NCI-H460 (cell line): ENCODE measurements at places on chromosomes 16 and 17. TPM values are rescaled to one million over a fixed set of nuclear protein-coding genes. Genes with fewer than 3 reads are reported as not detected.

- DNase-seq: no peak
Measured at GRCh38 chr16:61555718-61556441, 480.4 kb downstream of the CDH8 start.

DNA sequence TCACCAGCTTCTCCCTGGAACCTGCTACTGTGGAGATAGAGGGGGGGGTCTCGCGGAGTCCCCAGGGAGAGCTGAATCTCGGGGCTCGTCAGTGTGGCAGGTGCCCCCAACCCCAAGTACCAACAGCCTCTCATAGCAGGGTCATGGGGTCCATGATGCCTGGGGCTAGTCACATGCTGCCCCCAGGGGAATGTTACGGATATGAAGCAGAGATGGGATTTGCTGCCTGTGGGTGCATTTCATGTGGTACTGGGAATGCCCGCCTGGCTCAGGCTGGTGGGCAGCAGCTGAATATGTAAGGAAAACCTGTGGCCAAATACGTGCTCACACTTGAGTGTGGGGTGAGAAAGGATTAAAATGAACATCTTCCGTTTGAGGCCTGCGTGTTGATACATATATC lies 49.4 kb downstream of the MEAK7 start:
- no peak for DNase-seq

GRCh38 chr17:45982791-45983613 lies 16.0 kb upstream of the STH start:
- DNase-seq: no peak

The MT1E gene
- total RNA-seq: 2.3 TPM in 1 of 2 replicates, not detected in the other

GRCh38 chr16:65989861-65990604 lies 376.5 kb upstream of the CDH5 start:
- no peak for DNase-seq

The CXCL16 gene
- 16.2 and 18.0 TPM in 2 replicates for total RNA-seq

GRCh38 chr16:78100112-78100467 lies 636 bp downstream of the WWOX start:
- DNase-seq: no peak

DNA sequence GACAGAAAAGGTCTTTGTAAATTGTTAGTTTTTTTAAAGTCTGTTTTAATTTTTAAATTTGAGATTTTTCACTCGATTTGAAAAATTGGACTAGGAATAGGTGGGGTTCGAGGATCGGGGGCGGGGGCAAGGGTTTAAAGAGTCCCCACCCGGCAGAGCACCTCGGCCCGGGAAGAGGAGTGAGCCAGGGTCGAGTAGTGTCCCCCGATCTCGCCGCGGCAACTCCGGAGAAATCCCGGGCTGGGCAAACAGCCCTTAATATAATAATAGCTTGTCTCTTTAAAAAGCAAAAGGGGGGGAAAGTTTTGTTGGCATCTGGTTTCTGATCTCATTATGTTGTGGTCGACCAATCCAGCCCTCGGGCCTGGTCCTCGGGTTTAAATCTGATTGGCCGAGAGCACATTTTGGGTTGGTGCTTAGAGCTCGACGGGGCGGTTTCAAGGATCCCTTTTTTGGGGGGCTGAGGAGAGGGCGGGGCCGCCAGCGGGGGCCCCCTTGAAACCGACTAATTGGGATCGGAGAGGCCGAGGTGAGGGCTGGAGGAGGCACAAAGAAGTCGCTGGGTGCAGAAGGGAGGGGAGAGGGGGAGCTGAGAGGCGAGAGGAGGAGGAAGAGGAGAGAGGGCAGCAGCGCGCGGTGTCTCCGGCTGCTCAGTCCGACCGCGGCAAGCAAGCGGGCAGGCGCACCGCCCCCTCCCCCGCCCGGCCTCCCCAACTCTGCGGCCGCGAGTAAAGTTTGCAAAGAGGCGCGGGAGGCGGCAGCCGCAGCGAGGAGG lies at the start of gene FZD2:
Gene FZD2, plus strand, starts transcription at position 653 of the 775 bp plus-strand sequence. CDS start 205 bp downstream, outside the sequence.
- peak; percentile 79 for DNase-seq

The ODAD4 gene
- total RNA-seq: 0.46 and 1.3 TPM in 2 replicates

DNA sequence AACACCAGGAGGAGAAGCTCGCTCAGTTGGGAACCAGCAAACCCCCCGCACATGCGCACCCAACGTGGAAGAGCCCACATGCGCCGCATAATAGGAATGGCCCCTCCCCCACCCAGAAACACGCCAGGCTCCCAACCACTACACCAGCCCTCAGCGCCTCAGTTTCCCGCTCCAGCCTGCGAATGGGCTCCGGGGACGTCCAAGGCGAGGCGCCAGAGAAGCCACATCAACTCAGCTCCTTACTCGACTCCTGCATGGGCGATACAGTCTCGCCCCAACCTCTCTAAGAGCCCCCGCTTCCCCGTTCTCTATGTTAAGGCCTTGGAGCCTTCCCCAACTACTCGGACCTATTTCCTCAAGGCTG lies 504 bp downstream of the SRSF1 start:
- peak; percentile 75 for DNase-seq

DNA sequence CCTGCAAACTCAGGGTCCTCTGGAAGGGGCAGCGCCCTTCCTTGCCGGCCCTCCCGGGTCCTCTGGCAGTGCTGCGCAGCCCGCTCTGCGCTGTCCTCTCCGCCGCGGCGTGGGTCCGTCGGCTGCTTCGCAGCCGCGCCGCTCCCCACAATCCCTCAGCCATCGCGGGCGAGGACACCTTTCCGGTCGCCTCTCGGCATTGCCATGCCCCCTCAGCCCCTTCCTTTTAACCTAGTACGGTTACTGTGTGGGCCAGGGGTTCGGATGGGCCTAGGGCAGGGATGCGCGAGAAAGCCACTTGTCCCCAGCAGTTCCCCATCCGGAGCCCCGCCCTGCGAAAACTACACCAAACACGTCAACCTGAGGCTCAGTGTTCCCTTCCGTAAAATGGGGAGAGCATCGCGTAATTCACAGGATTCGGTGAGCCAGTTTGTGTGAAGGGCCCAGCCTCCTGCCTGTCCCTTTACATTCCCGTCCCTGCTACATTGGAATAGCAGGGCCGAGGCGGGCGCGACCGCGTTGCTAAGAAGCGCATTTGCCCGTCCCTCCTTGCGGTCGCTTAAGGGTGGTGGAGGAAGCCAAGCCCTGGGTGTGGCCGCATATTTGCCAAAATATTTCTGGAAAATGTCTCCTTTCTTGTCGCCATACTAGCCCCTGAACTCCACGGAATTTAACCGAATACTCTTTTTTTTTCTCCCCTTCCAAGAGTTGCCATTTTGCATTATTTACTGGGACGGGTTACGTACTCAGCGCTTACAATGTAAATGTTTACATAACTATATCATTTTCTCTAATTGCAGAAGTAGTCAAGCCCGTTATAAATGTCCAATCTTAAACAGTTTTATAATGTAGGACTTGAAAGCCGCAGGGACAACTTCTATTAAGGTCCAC lies 13.2 kb downstream of the COPZ2 start:
- peak; percentile 54 for DNase-seq

The ARHGDIA gene
- 175 and 178 TPM in 2 replicates for total RNA-seq

DNA sequence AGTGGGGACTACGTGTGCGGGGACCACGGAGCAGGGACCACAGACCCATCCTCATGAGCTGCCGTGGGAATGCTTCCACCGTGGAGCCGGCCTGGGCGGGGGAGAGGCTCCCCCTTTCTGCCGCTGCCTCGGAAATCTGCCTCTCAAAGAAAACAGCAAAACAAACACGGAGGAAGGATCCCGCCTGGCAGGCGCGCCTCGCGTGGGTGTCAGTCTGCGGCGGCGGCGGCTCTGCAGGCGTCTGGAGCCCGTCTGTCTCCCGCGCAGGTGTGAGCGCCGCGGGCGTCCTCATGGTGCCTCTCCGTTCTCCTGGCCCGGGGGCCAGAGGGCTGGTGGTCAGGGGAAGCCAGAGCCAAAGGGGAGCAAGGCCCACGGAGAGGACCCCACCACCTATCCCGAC lies 27.5 kb downstream of the GSE1 start:
- DNase-seq: no peak

DNA sequence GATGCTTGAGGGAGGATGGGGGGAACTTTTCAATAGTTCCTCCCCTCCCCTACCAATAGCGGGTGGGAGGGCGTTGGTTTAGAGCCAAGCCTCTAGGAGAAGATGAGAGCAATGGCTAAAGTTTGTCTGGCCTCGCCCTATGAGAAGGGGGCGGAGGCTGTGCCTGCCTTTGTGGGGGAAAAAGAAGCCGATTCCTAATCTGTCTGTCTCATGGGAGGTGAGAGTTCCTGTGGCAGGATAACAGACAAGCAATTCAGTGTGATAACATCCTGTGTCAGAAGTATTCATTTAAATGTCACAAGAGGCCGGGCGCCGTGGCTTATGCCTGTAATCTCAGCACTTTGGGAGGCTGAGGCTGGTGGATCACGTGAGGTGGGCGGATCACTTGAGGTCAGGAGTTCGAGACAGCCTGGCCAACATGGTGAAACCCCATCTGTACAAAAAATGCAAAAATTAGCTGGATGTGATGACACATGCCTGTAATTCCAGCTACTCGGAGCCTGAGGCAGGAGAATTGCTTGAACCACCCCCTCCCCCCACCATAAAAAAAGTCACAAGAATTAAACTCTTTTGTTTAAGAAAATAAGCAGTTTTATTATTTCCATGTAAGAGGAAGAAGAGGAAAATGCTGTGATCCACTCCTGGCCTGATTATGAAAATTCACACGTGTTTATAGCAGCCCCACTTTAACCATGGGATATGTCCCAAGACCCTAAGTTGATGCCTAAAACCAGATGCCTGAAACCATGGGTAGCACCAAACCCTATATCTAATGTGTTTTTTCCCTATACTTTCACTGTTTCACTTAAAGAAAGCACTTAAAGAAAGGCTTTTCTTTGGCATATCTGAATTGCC lies 1.7 kb downstream of the SLFN5 start:
- peak; percentile 97 for DNase-seq

GRCh38 chr17:52178012-52178411 lies 19.5 kb upstream of the CA10 start:
- no peak for DNase-seq

DNA sequence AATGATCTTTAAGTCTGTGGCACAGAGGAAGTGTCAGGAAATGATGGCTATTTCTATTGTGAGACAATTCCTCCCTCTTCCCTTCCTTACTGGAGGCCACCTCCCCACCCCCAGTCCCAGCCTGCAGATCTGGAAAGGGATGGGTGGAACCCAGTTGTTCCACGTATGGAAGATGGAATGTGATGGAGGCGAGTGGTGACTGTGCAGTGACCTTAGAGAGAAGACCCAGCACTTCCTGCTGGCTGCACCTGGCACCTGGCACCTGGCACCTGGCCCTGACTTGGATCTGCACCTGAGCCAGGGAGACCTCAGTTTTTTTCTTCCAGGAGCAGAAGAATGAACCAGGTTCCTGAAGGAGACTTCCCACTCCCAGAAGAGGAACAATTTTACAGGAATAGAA lies 33.0 kb upstream of the TMC5 start:
- no peak for DNase-seq

DNA sequence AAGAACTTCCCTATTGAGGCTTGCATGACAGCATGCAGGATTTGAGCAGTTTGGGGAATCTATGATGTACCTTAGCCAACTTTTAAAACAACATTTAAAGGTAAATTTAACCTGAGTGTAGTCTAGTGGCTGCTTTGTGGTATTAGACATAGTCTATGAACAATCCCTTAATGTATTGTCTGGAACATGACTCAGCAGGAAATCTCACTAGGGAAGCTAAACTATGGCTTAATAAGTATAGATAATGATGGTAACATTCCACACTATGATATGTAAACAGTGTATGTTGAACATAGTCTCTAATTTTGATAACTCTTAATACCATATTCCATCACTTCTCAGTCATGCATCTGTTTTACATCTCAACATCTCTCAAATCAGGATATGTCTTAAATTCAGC lies 52.1 kb upstream of the SLC12A3 start:
- DNase-seq: peak; percentile 49

DNA sequence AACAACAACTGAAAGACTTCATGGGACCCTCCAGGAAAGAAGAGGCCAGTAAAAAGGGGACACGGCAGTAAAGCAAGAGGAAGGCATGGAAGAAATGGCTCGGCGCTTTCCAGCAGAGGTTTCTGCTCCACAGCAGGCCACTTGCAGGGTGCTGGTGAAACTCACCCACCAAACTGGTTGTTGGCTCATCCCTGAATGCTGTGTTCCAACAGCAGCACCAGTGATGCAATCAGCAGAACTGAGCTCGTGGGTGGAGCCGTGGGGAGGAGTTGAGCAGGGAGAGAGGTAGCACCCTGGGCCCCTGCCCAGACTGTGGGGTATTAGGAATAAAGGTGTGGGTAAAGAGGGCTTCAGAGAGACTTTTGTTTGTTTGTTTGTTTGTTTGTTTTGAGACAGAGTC lies 62.8 kb upstream of the ADCY9 start:
- no peak for DNase-seq

- no peak for DNase-seq
Measured at GRCh38 chr16:13527332-13527731, 392.6 kb upstream of the ERCC4 start.

- no peak for DNase-seq
Measured at GRCh38 chr17:32929588-32929987, 1.6 kb downstream of the TMEM98 start.

DNA sequence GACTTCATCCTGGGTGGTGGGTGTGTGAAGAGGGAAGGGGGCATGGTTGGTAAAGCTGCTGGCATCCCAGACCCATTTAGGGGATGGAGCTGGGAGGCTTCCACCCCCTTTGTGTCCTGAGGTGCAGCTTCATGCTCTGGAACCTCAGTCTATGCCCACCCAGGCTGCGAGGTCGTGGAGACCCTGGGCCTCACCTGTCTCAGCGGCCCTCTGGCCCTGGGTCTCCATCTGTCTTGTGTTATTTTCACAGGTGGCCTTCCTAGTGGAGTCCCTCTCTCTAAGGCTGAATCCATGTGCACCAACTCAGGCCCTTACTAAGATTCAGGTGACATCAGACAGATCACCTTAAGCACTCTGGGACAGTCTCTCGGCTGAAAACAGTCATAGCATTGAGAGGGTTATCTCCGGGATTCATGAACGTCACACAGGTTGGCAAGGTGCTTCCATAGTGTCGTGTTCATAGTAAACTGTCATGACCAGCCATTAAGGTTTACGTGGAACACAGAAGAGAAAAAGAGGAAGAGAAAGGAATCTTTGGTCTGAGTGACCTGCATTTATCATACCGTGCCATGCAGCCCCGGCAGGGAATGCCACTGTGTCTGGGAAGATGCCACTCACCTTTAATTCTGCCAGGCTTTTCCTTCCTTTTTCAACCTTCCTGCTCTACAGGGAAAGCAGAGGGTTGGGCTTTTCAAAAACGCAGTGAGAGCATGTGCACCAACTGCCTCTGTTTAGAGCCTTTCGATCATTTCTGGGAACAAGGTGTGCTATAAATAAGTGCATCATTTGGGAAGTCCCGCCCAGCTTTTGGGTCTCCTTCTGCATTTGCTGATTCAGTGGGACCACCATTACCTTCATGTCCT lies 4.5 kb upstream of the FOXL1 start:
- DNase-seq: no peak

The PITPNC1 gene
- total RNA-seq: 34.5 and 34.8 TPM in 2 replicates

The PRSS53 gene
- 1.3 TPM in 2 replicates for total RNA-seq

GRCh38 chr16:79519448-79519847 lies 81.1 kb downstream of the MAF start:
- no peak for DNase-seq
